ENCODE measurements at places on chromosomes 4 and X.
A peak's percentile ranks its signal among the peaks of the same experiment; 100 is the strongest.

GRCh38 chr4:4418676-4419390, 31.9 kb downstream of the NSG1 start:
- DNase-seq = no peak

DNA sequence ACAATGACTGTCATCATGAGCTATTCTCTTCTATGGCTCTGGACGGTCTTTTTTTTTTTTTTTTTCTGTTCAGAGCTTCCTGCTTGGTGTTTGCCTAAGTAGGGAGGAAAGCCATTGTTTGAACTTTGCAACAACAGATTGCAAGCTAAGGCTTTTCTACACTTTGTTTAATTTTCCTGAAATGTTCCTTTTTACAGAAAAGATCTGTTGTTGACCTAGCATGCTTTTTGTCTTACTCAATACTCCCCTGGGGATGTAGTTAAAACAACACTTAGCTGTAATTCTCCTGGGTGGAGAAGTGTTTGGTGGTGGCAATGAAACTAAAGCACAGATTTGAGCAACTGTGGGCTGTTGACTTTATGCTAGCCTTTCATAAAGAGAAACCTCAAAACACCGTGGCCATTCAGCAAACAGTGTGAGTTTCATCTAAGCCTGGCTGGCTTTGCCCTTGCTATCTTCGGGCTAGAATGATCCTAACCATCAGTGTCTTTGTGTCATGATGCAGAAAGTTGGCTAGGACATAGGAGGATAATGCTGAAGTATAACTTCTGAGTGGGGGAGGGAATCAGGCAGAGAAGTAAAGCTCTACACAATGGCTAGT, 110.5 kb downstream of the ANXA3 start:
- DNase-seq = no peak

DNA sequence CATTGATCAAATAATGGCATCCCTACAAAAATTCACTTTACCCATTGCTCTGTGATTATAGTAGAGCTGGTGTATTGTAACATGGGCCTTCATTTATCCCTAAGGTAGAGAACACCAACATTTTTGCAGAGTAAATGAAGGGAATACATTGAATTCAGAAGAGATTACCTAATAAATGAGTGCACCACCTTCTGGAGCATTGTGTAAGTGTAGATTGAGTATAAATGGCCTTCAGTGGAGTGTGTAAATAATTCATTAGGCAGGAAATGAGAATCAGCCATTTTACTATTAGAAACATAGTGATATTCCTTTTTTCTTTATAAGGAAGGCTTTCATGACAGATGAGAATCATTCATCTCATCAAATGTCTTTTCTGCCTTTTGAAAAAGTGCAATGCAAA, 155.8 kb downstream of the FAM47B start:
- no peak for DNase-seq

GRCh38 chr4:2436301-2436700, 17.5 kb downstream of the CFAP99 start:
- DNase-seq = no peak

DNA sequence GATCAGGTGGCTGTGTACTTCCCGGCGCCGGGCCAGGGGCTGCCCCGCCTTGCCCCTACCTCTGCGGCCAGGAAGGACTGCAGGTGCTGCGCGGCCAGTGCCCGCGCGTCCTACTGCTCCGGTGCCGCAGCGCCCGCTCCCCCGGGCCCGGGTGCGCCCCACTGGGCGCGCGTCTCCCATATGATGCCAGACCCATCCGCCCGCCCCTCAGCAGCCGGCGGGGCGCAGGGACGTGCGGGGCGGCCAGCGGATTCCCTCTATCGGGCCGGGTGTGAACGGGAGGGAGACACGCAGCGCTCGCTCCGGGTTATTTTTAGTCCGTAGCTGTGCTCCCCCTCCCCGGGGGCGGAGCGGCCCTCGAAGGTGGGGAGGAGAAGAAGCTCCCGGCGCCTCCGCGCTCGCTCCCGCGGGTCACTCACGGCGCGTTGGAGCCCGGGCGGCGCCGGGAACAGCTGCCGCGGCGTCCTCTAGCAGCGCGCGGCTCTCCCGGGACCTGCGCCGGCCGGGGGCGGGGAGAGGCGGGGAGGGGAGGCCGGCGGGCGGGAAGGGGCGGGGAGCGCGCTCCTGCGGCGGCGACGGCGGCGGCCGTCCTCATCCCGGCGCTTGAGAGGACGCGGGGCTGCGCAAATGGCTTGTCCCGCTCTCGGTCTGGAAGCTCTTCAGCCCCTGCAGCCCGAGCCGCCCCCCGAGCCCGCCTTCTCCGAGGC, 103.6 kb downstream of the UCHL1 start:
- DNase-seq = no peak

- DNase-seq = no peak
Measured at GRCh38 chr4:26061248-26061986, 147.4 kb downstream of the SMIM20 start.

DNA sequence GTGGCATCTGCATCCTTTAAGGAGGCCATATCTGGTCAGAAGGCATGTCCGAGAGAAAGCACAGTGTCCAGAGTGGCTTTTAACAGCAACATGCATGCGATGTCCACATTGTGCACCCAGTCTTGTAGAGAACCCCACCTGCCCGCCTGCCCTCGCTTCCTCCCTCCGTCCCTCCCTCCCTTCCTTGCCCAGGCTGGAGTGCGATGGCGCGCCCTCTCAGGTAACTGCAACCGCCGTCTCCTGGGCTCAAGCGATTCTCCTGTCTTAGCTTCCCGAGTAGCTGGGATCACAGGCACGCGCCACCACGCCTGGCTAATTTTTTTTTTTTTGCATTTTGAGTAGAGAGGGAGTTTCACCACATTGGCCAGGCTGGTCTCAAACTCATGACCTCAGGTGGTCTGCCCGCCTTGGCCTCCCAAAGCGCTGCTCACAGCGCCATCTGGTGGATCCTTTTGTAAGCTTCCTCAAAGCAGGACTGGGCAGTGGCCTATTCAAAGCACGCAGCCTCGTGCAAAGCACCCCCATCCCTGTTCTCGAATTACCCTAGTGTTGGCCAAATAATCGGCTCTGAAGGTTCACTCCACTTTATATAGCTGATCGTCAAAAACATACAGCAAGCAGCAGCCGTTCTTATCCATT, 15.0 kb downstream of the BRCC3 start:
- DNase-seq = no peak

DNA sequence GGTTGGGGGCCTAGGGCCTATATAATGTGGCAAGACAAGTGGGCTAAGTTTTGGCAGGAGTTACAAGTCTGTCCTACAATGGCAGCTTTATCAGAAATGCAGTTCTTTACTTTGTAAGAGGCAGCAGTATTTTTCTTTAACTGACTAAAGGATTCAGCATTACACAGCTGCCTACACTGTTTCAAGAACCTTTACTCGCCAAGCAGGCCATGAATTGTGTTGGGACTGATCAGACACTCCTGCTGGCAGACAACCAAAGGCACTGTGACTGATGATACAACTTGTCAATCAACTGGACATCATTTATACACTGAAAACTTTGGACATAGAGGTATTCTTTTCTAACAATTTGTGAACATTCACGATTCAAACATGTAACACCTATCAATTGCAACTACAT, 4.3 kb downstream of the MORC4 start:
- DNase-seq = no peak

DNA sequence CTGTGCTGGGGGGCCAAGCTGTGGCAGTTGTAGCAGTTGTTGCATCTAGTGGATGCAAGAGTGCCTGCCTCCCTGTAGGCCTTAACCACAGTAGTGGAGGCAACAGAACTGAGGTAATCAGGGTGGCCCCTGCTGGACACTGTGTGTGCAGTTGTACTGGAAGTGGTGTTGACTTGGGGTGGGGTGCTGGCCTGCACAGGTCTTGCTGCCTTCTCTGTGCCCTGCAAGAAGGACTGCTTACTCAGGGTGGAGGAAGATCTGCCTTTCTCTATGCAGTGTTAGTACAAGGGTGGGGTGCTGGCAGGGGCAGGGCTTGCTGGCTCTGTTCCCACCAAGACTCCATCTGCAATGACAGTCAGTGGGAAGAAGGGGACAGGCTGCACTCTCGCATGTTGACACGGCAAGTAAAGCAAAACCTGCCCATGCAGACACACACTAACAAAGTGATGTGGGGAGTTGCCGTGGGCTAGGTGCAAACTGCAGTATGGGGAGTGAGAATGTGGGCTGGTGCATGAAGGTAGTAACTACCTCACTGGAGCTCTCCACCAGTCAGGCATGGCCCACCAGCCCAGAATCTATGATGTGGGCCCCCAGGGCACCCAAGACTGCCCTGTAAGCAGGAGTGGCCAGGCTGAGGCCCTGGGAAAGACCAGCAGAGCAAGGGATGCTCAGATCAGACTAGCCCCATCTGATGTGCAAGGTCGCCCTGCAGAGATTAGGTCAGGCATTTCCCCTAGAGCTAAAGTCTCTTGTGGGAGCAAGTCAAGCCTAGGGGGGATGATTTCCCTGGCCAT, 594.9 kb downstream of the TECRL start:
- no peak for DNase-seq

- no peak for DNase-seq
Measured at GRCh38 chr4:153419673-153420278, 46.4 kb upstream of the TMEM131L start.

GRCh38 chrX:137748827-137749226, 182.9 kb downstream of the ZIC3 start:
- no peak for DNase-seq

DNA sequence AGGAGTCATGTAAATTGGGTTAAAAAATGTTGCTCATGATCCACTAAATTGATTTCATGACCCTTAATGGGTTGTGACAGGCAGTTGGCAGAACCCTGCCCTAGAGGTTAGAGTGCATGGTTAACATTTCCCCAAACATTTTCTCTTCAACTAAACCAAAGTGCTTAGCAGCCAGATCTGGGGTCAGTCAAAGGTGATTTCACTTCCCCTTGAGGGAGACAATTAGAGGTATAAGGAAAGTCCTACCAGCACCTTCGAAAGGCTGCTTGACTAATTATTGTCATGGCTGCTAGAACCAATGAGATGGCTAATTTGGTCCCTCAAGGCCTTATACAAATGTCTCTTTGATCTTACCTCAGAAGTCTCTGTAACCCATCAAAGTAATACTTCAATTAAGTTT, 30.9 kb upstream of the INTS6L start:
- no peak for DNase-seq

DNA sequence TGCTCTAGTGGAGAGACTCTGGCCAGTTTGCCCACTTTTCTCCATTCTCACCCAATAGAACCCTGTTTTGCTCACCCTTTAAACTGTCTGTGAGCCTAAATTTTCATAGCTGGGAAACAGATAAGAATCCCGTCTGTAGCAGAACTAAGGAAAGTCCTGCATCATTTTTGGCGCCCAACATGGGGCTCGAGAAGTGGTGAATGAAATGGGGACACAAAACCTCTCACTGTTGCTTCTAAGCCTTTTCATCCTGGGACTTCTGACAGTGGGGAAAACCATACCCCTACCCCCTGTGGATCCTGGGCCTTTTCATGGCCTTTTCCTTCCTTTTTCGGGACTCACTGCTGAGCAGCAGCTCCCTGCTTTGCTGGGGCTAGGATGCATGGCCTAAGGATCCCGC, 189.9 kb downstream of the INPP4B start:
- peak; percentile 5 for DNase-seq

DNA sequence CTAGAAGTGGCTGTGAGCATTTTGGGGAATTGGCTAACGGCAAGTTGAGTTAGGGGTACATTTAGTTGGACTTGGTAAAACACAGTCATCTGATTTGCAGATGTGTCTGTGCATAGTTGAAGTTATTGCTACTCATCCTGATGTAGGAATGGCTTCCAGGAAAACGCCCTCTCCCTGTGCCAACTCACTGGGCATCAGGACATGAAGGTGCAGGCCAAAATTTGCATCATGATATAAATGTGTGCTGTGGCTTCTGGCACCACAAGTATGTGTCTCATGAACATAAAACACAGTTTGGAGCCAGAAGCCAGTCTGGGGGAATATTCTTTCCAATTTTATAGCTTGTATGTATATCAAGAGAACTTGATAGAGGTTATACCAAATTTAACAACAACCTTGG, 54.2 kb upstream of the CBR4 start:
- no peak for DNase-seq

- DNase-seq = no peak
Measured at GRCh38 chr4:139036885-139037284, 21.3 kb downstream of the NOCT start.

DNA sequence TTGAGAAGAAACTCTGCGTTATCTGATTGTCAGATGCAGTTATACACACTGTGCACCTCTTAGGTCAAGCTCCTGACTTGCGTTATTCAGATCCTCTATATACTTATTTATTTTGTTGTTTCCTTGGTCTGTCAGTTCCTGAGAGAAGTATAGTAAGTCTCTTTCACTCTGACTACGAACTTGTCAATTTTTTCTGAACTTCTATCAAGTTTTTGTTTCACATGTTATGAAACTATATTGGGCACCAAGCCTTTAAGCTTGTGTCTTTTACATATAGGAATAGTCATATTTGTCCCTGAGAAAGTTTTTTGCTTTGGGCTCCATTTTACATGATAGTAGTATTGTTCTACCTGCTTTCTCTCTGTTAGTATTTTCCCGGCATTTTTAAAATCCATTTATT, 31.7 kb downstream of the ZNF275 start:
- no peak for DNase-seq

- DNase-seq = no peak
Measured at GRCh38 chrX:17403189-17403691, 28.2 kb downstream of the NHS start.

DNA sequence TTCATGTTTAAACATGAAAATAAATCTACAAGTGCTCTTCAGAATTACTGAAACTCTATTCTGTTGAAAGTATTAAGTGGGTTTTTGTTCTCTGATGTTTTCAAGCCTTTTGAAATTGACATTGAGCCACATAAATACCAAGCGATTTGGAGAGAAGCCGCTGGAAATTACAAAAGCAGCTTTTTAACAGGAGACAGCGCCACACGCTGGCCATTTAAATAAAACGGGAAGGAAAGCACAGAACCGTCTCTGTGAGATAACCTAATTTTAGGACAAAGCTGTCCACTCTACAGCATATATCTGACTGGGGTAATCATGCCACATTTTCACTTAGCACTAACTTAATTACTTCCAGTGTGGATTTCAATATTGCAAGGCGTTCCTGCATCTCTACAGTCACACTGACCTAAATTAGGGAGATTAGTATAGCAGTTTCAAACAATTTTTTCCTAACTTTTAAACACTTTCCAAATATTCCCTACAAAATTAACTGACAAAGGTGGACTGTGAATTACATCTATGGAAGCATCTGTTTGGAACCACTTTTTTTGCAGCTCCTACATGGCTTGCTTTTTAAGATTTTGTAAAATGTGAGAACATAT, 6.8 kb upstream of the ANOS1 start:
- DNase-seq = no peak
